Stimulated activated CD8-positive, alpha-beta memory T cell treated with anti-CD3 and anti-CD28 coated beads, Interleukin-2, amount 100 ng/mL, for 1 hour (primary cell): ENCODE measurements at places on chromosomes 11 and 22.

DNA sequence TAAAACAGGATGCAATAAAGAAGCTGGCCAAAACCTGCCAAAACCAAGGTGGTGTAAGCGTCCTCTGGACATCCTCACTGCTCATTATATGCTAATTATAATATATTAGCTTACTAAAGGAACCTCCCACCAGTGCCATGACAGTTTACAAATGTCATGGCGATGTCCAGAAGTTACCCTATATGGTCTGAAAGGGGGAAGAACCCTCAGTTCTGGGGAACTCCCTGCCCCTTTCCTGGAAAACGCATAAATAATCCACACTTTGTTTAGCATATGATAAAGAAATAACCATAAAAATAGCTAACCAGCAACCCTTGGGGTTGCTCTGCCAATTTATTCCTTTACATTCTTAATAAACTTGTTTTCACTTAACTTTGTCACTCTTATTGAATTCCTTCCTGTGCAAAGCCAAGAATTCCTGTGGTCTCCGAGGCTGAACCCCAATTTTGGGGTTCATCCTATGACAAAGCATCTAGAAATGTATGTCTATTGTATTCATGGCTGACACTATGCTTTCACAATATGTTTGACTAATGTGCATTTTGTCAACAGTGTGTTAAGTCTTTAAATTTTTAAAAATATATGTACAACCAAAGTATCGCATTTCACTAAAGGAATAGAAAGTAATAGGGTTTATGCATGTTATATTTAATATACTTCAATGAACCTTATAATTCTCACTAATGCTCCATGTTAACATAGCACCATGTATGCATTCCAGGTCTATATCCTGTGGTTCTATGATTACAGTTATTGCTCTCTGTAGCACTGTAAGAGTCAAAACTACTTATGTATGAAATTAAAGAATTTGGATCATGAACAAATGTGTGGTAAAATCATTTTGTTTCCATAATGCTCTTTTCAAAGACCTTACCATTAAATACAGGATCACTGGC is 25.1 kb downstream of the LGR4 start:
- DNase-seq, result no peak

DNA sequence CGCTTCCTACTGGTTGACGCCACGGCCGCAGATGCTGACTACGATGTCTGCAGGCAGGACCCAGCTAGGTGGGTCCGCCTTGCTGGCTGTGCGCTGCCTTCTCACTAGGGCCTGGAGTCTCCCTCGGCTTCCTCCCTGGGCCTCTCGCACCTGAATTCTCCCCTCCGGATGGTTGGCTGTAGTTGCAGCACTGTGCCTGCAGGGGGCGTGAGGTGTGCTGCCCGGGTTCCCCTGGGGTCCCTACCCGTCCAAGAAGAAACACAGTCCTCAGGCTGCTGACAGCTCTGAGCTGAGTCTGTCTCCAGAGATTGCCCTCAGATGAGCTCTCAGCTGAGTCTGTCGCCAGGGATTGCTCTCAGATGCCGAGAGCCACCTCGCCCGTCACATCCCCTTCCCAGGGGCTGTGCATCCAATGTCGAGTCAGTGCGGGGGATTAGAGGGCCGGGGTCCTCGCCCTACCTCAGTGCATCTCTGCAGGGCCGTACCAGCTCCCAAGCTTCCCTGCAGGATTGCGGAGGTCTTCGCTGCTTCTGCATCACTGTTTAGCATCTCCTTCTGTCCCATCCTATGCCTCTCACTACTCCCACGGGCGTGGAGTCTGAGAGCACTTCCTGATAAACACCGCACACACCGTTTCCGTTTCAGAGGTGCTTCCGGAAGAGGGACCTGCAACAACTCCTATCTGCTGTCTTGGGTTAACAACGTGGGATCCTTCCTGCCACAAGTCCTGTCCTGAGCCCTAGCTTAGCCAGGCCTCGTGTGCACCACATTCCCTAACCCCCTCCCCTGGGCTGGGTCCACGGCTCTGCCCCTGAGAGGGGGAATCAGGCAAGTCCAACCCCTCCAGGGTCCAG is 196.9 kb downstream of the CSNK2A3 start:
- DNase-seq, result no peak

DNA sequence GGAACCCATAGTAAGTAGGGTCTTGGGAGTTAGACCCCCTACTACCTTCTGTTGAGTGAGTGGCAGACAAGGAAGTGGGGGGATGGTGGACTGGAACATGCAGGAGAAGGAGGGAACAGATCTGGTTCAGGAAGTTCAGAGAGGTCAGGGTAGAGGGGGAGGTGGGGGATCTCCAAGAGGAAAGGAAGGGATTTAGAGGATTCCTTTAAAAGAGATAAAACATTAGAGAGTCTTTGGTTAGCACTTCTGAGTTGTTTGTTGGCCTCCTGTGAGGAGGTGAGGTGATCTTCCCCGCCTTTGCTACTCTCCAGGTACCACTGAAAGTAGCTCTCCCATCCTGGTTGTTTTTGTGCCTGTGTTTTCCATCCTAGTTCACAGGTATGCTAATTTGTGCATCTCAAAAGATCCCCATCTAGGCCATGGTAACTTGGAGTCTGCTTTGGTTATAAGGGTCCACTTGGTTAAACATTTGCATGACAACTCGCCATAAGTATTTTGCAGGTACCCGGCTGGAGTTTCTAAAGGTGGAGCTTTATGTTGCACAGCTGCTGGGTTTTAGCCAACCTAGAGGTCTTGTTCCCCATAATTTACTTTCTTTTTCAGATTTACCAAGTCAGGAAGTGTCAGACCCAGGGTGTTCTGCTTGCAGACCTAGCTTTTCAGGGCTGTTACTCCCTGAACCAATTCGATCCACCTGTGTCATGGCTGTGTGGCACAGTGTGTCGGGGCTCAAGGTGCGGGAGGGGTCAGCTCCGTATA is 79.3 kb upstream of the SORL1 start:
- DNase-seq, result no peak

- DNase-seq, result no peak
Measured at GRCh38 chr11:1559111-1559951, 12.7 kb downstream of the DUSP8 start.

GRCh38 chr11:23632293-23632692 is 772.0 kb upstream of the CCDC179 start:
- DNase-seq, result no peak

DNA sequence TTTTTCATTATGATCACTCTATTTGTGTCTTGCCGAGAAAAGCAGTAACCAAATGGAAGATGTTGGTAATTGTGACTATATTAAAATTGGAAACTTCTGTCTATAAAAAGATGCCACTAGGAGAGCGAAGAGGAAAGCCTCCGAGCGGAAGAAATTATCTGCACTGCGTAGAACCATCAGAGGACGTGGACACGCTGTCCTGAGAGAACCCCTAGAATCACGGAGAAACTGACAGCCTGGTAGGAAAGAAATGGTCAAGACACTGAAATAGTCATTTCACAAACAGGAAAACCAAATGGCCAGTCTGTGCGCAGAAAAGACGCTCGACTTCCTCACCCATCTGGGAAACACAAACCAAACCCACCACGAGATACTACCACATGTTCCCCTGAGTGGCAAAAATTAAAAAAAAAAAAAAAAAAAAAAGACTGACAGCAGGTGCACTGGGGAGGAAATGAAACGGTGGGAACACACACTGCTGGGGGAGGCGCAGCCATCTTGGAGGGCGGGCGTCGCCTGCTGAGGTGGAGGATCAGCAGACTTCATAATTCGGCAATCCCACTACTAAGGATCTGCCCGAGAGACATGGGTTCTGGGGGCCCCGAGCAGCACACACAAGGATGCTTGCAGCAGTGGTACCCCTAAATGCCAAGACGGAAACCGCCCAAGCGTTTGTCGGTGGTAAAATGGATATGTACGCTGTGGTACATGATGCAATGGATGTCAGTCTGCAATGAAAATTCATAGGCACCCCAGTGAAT is 21.3 kb downstream of the IFITM10 start:
- DNase-seq, result no peak

DNA sequence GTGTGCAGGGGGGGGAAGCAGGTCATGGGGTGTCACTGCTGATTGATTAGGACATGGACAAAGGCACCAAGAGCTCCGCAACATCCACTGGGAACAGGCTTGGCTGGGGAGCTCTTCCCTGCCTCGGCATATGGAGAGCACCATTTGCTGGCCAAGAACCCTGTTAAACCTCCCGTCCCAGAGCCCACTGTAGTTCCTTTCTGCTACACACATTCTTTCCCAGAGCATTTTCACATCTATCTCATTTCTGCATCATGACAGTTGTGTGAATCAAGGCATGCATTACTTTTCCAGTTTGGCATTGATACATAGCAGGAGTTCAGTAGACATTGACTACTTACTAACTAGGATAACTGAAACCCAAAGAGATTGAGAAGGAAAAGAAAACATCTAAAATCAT is 333.4 kb upstream of the B3GAT1 start:
- no peak for DNase-seq

- no peak for DNase-seq
Measured at GRCh38 chr11:77698896-77699295, 61.3 kb upstream of the CLNS1A start.

DNA sequence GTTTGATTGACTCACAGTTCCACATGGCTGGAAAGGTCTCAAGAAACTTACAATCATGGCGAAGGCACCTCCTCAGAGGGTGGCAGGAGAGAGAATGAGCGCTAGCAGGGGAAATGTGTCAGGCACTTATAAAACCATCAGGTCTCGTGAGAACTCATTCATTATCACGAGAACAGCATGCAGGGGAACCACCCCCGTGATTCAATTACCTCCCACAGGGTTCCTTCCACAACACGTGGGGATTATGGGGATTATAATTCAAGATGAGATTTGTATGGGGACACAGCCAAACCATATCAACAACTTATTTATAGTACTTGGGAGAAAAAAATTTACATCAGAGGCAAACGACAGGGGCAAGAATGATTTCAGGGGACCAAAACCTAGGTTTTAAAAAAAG is 3.0 kb downstream of the ME3 start:
- DNase-seq, result no peak

DNA sequence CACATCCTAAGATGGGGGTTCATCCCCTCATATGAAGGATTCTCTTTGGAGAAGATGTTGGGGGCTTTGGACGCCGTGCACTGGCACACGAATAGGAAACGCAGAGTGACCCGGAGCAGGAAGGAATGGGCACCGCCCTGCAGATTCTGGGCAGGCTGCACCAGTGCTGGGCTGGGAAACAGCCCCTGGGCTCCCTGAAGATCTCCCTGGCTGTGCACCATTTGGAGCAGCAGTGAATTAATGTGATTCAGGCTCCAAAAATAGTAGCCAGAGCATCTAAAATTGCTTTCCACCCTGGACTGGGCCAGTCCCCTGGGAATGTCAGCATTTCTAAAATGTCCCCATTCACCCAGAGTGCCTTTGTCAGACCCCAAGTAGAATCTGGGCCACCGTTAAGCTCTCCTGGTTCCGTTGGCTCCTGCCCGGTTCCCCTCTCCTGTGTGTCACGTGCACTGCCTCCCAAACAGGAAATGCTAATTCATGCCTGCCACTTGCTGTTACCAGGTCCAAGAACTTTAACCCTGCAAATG is 18.6 kb downstream of the IRAG1 start:
- no peak for DNase-seq

- DNase-seq, result no peak
Measured at GRCh38 chr11:68128682-68129327, 7.6 kb upstream of the CHKA start.

- DNase-seq, result no peak
Measured at GRCh38 chr11:4881860-4882500, at the start of gene OR51T1. Gene OR51T1, plus strand, starts transcription at chr11:4881900. Its CDS starts 0 bp downstream, at chr11:4881900.

- no peak for DNase-seq
Measured at GRCh38 chr11:14539982-14540421, 19.8 kb upstream of the PSMA1 start.

- DNase-seq, result no peak
Measured at GRCh38 chr11:47299078-47299477, 29.1 kb downstream of the MADD start.

DNA sequence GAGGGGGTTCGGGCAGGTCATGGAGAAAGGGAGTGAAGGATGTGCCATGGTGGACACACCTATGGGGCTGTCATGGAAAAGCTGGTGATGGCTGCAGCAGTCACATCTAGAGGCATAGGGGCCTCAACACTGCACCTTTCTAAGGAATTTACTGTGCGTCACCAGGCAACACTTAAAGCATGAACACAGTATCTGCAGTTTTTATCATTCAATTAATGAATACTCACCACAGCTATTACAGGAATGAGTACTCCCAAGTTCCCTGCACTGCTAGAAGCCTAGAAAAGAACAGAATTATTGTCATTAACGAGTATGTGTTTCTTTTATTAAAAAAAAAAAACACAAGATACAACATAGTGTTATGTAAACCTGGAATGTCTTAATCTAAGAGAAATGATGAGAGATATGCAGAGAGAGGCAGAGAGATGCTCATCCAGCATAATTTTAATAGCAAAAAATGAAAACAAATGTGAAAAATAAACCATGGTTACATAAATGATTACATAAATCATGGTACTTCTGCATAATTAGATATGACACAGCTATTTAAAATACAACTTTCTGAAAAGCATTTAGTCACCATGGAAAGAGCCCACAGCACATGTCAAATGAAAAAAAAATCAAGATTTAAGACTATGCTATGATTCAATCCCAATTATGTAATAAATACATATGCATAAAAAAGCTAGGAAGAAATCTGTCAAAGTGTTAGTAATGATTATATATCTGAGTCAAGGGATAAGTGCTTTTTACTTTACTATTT is 19.2 kb downstream of the SERPIND1 start:
- DNase-seq, result no peak

- no peak for DNase-seq
Measured at GRCh38 chr11:68251765-68252164, 20.0 kb downstream of the C11orf24 start.

- no peak for DNase-seq
Measured at GRCh38 chr11:1653541-1654387, 24.2 kb downstream of the KRTAP5-5 start.

DNA sequence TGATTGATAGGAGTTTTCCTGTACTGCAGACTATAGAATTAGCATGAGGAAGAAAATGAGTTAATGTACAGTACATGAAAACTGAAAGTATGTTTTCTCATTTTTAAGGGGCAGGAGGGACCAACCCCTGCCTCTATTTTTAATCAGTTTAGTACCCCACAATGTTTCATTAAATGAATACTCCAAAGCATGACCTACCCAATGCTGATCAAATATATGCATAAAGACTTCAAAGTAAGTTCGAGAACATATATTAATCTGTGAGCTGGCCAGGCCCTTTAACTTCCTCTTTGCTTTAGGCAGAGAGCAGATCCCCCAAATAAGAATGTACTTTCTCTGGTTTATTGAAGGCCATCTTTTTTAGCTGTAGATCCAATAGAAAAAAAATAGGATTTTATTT is 161.0 kb downstream of the FCHSD2 start:
- no peak for DNase-seq

DNA sequence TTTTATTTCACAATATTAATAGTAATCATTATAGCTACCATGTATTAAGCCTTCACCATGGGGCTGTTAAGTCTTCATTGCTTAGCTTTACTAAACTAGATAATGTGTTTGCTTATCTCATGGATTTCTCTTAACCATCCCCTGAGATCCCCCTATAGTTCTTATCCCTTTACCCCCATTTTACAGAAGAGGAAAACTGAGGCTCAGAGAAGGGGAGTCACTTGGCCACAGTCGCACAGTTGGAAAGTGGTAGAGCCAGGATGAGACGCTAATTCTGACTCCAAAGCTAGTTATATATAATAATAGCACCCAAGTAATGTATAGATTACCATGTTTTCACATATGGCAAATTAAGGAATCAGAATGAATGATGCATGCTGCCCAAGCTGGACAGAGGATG is 9.7 kb upstream of the TFIP11 start:
- no peak for DNase-seq

- no peak for DNase-seq
Measured at GRCh38 chr11:46729110-46730027, 10.4 kb downstream of the F2 start.

GRCh38 chr11:44693654-44694119 is 33.1 kb upstream of the TSPAN18 start:
- no peak for DNase-seq

- no peak for DNase-seq
Measured at GRCh38 chr11:83158357-83158786, 1.4 kb downstream of the PCF11 start.
